ENCODE measurements at places on chromosomes 5 and 9.

DNA sequence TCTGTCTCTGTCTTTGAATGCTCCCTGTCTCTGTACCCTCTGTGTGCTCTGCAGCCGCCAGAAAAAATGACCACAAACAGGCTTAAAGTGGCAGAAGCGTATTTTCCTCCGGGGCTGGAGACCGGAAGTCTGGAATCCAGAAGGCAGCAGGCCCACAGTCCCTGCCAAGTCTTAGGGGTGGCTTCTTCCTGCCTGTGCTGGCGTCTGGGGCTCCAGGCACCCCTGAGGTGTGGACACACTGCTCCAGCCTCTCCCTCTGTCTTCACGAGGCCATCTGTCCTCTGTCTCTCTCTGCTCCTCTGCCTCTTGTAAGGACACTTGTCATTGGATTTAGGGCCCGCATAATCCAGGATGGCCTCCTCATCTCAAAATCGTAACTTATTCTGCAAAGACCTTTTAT is 298.4 kb upstream of the IRX4 start:
- no peak for DNase-seq

DNA sequence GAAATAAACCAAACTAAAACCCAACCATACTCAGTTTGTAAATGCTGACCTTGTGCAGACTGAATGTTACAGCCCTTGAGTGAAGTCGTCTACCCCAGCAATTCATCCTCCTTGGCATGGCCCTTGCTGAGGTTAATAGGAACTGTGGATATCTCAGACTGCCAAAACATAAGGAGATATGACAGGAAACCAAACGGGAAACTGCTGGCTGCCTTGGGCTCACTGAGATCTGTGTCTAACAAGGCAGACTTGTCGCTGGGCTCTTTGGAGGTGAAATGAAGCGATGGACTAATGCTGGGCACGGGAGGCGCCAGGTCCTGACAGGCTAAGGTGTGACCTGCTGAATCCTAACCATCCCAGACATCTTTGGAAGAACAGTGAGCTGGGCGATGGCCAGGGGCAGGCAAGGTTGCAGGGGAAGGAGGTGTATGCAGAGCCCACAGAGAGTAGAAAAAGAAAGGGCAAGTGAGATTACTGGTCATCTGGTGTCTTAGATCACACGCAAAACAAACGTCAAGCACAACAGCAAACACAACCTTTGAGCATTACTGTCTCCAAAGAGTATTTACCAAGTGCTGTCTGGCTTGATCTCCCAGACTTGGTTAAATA is 44.6 kb upstream of the ALDH1A1 start:
- no peak for DNase-seq

GRCh38 chr5:178241688-178242231 is 9.2 kb upstream of the PHYKPL start:
- DNase-seq = no peak

DNA sequence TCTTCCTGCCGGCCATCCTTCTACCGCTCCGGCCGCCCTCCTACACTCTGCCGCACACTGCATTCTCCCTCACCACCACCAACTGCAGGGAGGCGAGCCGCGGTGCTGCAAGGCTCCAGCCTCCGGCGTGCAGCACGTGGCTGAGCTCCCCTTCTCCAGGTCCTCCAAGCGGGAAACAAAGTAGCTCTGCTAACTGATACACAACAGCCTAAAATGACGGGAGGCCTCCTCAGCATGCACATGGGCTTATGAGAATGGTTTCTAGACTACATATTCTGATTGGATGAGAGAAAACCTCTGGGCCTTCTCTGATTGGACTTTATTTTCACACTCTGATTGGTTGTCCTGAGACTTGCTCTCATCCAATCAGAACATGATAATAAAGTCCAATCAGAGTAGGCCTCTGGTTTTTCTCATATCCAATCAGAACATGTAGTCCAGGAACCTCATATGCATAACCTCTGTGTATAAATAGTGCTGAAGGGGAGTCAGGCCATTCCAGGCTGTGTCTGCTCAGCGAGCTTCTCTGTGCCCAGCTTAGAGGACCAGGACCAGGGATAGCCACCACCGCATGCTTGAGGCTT is 27.0 kb upstream of the ZNF354B start:
- DNase-seq = no peak

DNA sequence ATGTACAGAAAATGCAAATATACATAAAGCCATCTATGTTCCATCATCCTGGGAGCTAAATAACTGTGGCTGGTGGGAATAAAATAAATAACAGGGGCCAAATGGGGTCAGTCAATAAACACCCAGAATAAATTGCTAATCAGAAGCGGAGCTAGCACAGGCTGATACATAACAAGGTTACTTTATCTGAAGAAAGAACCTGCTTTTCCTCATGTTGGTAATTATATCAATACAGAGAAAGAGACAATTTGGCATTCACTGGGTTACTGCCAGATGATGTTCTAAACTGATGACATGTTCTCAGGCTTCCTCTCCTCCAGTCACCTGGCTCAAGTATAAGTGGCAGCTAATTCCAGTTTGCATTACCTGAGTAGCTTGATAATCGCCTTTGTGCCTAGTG is 144.9 kb upstream of the CD180 start:
- DNase-seq = no peak

DNA sequence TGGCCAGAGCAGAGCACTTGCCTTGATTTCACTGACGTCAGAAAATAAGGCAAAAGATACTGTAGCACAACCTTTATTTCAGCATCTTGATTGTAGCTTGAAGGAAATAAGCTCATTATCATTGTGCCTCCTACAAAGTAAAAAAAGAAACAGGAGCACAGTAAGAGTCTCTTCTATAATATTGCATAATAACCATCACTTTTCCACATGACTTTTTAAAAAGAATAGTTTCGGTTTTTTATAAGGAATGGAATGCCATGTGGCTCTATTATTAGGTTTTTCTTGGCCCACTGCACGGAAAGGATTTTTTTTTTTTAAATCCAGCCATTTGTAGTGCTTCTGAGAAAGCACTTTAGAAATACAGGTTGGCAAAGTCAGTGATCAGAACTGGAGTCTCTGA is 655.3 kb downstream of the LRRC70 start:
- no peak for DNase-seq

DNA sequence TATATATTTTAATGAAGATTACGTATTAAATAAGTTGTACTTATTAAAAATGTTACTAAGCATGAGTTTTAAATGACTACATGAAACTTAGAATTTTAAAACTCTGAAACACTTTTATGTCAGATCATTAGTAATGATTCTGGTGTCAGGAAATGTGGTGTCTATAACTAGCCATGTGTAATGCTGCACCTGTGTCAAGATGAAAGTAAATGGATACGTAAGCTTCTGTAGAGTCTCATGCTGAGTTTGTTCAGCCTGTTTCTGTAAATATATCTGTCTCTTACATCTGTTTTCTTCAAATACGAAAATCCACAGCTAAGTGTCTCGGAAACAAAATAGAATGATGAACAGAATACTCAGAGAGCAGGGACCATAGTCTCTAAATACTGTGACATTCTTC is 278.0 kb upstream of the SMC2 start:
- DNase-seq = no peak

DNA sequence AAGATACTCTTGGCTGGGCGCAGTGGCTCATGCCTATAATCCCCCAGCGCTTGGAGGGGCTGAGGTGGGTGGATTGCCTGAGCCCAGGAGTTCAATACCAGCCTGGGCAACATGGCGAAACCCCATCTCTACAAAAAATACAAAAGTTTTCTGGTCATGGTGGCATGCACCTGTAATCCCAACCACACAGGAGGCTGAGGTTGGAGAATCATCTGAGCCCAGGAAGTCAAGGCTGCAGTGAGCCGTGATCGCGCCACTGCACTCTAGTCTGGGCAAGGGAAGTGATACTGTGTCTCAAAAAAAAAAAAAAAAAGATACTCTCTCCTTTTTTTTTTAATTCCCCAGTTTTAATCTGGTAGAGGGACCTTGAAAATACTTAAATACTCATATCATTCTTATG is 15.0 kb downstream of the ANKRD33B start:
- DNase-seq = no peak

DNA sequence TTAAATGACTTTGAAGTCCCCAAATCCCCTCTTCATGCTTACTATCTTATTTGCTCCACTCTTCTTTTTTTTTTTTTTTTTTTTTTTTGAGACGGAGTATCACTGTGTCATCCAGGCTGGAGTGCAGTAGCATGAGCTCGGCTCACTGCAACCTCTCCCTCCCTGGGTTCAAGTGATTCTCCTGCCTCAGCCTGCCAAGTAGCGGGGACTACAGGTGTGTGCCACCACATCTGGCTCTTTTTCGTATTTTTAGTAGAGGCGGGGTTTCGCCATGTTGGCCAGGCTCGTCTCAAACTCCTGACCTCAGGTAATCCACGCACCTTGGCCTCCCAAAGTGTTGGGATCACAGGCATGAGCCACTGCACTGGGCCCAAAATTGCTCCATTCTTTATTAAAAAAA is 51.0 kb downstream of the ST8SIA4 start:
- DNase-seq = no peak

GRCh38 chr9:16664211-16664610 is 206.3 kb downstream of the BNC2 start:
- DNase-seq = no peak

GRCh38 chr9:27659571-27659970 is 86.3 kb upstream of the C9orf72 start:
- DNase-seq = no peak

GRCh38 chr9:98887918-98888510 is 55.7 kb upstream of the COL15A1 start:
- no peak for DNase-seq

GRCh38 chr5:157640406-157641066 is 11.7 kb downstream of the SOX30 start:
- no peak for DNase-seq

DNA sequence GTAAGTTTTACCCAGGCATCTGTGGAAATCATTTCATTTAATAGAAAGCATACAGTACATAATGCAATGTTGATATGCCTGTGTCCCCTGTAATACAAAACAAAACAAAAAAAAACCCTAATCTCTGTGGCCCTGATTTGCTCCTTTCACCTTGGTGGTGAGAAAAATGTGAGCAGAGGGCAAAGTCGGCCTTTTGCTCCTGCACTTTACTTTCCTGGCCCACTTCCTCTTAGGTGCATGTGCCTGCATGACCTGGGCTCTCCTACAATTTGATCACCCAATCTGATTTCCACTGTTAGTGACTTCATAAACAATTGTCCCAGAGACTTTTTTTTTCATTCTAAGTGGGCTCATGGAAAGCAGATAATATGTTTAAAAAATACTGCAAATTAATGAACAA is 424.3 kb downstream of the SEMA5A start:
- no peak for DNase-seq

DNA sequence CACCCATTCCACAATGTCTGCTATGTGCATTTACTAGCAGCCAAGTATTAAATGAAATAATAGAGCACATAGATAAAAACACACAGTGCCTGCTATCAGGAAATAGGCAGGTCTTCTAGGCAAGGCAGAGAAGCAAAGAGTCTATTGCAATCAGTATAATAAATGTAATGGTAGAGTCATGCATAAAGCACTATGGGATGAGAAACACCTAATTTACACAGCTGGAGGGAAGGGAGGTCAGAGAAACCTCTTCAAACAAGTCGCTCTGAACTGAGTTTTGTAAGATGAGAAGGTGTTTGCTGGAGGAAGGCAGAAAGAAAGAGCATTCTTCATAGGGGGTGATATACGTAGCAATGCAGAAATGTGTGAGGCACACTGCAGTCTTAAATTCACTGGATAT is 341.0 kb upstream of the DMAC1 start:
- no peak for DNase-seq

DNA sequence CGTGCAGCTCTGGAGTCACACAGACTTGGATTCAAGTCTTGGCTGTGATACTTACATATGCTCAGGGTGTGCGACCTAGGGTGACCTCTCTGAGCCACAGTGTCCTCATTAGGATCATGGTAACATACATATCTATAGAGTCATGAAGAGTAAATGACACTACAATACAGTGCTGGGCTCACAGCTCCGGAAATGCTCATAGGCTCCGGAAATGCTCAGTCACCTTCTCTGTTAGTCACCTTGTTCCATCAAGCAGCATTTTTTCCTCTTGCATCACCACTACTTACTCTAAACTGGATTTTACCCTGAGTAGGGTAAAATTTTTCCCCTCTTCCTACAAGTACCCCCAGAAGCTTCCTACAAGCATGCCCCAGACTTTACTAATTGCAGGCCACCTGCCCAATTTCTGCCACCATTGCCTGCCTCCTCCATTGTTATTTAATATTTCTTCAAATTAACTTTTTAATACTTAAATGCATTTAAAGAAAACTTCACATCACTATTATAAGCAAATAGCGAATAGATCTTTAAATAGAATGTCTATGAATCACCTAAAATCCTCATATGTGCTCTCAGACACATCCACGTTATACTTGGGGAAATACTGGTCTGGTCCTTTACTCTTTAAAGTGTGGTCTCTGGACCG is 147.6 kb upstream of the SPRY4 start:
- peak; percentile 55 for DNase-seq

Data from CD4-positive, alpha-beta T cell (primary cell).